ENCODE measurements at places on chromosomes 6 and 20.

- DNase-seq, result no peak
Observed at GRCh38 chr6:150720774-150721233, 121.1 kb downstream of the PLEKHG1 start.

DNA sequence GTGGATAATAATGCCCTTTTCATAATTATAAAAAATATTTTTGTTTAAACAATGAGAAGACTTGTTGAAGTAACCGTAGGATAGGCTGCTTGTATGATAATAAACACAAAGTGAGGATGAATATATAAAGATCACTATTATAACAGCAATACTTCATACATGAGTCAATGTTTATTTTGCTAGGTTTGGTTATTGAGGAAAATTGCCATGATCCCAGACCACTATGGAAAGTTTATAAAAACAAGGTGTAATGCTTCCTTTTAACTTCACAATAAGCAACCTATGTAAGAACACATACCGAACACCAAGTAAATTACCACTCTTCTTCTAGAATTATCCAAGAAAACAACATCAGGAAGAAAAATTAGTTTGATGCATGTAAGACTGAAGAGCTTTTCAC lies 495.3 kb upstream of the RNF217 start:
- DNase-seq, result no peak

DNA sequence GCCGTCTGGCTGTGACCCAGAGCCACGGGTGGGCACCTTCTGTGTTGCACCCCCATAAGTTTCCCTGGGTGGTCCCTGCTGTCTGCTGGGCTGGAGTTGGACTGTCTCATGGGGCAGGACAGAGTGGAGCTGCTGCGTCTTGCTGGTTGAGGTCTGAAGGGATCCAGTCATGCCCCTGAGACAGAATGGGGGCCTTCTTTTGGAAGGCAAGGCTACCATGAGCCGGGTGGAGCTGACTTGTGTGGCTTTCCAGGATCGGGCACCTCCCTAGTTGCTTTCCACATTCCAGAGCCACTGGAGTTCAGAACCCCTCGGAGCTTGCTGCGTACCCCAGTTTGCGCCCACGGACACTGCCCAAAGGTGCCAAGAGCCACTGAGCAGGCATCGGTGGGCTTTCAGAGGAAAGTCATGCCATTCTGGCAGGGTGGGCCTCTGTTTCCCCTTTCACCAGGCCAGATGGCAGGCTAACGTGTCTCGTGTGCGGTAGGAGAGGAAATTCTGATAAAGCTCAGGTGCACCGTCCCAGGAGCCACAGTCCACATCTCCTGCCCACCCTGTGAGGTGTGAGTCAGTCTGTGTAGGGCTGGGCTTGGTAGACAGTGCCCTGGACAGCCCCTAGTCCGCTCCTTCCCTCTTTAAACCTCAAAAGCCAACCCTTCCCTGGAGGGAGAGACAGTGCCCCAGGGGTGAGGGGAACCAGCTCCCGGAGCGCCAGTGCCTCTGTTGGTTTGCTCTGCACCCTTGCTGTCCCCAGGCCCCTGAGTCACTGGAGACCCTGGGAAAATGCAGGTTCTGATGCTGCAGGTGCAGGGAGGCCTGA lies 125.3 kb downstream of the SYCP2 start:
- DNase-seq, result no peak

DNA sequence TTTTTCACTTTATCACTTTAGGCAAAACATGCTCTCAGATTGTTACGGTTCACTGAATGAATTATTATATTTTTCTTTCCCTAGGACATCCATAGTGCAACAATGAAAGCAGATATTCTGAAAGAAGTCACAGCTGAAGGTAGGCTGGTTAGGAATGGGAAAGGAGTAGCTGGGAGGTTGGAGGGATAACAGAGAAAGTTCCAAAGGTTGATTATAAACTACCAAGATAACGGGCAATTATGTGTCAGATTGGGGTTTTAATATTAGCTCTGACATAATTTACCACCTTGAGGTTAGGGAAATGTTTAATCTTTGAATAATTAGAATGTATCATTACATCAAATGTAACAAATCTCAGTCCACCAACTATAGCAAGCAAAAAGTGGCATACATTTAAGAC lies 96.5 kb downstream of the HTR1B start:
- no peak for DNase-seq

- DNase-seq, result peak; percentile 47
Observed at GRCh38 chr6:79713701-79714322, 82.7 kb downstream of the SH3BGRL2 start.

GRCh38 chr6:143958839-143959399 lies 49.1 kb downstream of the PLAGL1 start:
- DNase-seq, result no peak

DNA sequence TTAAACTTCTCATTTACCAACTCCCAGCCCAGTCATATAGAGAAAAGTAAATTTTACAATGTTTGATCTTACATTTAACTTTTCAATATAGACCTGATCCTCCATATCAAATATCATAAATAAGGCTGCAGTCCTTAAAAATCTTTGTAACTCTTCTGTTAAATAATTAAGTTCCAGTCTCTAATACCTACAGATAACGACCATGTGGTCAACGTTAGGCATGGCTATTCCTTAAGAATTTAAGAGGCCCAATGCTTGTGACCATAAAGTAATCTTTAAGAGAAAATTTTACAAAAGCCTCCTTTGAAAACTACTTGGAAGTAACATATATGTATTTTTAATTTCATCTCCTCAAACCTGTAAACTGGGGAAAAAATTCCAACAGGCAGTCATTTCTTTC lies 1.6 kb downstream of the FBXO5 start:
- DNase-seq, result no peak

- DNase-seq, result no peak
Observed at GRCh38 chr6:132788658-132789395, 9.6 kb downstream of the SLC18B1 start.

- no peak for DNase-seq
Observed at GRCh38 chr6:47722194-47722593, 23.8 kb downstream of the ADGRF4 start.

- no peak for DNase-seq
Observed at GRCh38 chr20:53038299-53038698, 66.1 kb downstream of the TSHZ2 start.

GRCh38 chr6:10210052-10210451 lies 204.8 kb downstream of the TFAP2A start:
- DNase-seq, result peak; percentile 28

GRCh38 chr20:41889844-41890224 lies 271.7 kb upstream of the CHD6 start:
- no peak for DNase-seq

- DNase-seq, result no peak
Observed at GRCh38 chr6:6227896-6228295, 92.6 kb downstream of the F13A1 start.

DNA sequence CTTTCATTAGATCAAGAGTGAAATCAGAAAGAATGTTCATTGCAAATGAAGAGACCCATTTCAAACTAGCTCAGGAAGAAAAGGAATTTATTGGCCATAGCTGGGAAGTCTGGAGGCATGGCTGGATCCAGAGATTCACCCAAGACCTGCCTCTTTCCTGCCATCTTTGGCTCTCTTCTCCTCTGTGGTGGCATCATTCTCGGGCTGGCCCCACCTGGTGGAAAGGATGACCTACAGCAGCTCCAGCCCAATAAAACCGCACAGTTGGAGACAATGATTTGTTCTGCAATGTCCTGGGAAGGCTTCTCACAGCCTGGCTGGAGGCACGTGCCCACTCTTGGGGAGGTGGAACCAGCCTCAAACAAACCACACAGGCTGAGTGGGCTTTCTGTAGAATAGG lies 18.1 kb upstream of the FERMT1 start:
- DNase-seq, result peak; percentile 17

- no peak for DNase-seq
Observed at GRCh38 chr6:1164600-1164999, 147.3 kb upstream of the FOXQ1 start.

GRCh38 chr6:13429406-13429753 lies 58.0 kb downstream of the GFOD1 start:
- DNase-seq, result no peak

GRCh38 chr6:164010441-164011103 lies 596.1 kb downstream of the QKI start:
- no peak for DNase-seq

DNA sequence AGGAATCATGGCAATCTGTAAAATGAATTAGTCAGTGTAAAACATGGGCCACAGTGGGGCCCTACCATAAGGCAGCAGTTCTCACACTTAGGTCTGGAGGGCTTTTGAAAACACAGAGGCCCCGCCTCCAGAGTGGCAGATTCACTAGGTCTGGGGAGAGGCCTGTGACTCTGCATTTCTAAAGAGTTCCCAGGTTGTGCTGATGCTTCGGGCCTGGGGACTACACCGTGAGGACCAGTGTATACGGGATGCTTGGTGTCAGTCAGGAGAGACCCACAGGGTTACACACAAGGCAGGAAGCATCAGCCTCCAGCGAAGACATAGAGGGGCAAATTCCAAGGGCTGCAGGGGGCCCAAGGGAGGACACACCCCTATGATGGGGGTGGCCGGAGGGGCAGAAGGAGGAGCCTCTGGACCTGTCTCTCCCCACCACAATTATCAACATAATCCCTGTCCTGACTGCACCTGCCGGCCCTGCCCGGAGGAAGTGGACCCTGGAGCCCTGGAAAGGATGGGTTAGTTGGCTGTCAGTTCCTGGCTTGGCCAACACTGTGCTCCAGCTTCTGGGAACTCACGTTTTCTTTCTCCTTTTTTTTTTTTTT lies 46.7 kb downstream of the FGD2 start:
- DNase-seq, result no peak

- no peak for DNase-seq
Observed at GRCh38 chr6:84072442-84072997, 38.9 kb downstream of the MRAP2 start.

DNA sequence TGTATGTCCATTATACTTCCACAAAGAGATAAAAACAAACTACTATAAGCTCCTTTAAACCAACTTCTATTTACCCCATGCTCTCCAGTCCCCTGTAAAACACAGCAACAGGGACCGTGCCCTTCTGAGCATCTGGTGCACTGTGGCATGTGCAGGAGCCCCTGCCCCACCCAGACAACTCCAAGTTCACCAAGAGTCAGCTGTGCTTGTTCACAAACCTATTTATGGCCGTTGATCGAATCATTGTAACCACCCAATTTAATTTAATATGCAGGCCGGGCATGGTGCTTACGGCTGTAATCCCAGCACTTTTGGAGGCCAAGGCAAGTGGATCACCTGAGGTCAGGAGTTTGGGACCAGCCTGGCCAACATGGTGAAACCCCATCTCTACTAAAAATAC lies 13.7 kb upstream of the BLCAP start:
- no peak for DNase-seq

DNA sequence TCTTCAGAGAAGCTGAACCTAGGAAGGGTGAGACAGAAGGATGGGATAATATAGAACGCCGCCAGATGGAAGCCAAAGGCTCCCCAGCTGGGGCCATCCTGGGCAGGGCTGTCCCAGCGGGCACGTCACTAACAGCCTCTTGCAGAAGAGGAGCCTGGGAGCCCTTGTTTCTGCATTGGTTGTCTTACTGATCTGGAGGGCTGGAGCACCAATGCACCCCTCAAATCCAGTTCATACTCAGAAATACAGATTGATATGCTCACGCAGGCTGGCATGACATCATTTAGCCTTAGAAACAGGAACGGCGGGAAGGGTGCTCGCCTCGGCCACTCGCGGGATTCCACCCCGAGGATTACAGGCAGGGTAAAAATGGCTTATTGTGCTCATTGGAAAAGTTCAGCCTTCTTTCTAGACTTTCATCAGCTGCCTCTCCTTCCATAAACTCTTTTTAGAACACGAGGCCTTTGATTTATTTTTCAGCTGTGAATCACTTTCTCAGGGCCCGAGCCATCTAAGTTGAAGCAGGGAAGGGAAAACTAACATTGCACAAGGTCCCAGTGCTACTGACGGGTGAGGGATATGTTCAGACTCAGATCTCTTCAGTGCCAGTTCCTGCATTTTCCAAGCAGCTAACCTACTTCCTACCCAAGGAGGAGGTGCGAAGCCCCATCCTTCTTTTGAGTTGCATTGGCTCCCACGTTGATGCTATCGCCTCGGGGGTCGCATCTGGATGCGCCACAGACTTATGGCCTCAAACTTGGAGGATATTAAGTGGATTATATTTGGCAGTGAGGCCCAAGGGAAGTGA lies 82.3 kb downstream of the GMPR start:
- peak; percentile 67 for DNase-seq

DNA sequence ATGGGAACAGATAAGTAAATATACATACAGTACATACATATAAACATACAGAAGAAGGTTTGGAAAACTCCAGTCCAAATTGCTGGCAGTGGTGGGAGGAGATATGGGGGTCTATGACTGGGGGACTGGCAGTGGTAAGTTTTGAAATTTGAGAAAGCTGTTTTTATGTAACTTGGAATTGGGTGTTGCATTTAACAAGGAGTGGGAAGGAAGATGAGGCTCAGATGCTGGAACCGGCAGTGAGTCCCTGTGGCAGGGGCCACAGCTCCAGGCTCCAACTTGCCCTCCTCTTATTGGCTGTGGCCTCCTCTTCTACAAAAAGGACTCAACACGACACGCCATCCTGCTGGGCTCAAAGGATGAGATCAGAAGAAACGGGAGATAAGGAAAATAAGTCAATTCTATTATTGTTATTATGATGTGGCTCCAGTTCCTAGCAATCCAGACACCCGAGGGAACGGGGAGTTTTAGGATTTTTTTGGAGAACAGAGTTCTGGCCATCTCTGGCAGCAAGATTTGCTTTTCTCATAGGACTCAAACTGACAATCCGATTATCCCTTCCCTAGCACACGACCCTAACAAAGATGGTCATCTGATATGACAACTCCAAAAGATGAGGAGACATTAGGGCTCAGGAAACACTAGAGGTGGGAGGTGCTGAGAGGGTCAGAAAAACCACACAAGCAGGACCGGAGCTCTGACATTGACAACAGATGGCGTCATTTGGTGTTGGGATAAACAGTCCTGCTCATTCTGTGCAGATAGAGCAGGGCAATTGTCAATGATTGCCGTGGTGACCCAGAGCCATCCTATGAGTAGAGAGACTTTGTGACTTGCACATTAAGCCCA lies 6.0 kb upstream of the TGM2 start:
- DNase-seq, result no peak

GRCh38 chr6:15417811-15418210 lies 171.9 kb downstream of the JARID2 start:
- DNase-seq, result peak; percentile 72

DNA sequence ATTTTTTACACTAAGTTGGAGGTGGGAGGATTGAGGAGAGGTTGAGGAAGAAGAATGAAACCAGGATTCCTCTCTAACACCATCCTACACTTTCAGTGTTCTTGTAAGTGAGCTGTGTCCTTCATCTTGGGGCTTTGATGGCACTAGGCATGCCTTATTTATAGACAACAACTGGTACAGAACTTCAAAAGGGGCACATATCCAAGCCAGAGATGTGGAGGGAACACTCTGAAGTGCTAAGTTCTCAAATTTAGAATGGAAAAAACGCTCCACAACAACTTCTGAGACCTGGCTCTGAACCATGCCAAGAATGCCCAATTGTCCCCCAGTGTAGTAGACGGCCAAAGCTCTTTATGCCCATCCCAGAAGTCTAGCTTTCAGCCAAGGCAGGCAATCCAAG lies 16.2 kb upstream of the PKHD1 start:
- DNase-seq, result no peak

GRCh38 chr20:37501940-37502339 lies 19.1 kb upstream of the NNAT start:
- DNase-seq, result no peak

Data from suppressor macrophage treated with lipopolysaccharide for 1 hour (primary cell).